ENCODE measurements at places on chromosomes 2 and 18.

DNA sequence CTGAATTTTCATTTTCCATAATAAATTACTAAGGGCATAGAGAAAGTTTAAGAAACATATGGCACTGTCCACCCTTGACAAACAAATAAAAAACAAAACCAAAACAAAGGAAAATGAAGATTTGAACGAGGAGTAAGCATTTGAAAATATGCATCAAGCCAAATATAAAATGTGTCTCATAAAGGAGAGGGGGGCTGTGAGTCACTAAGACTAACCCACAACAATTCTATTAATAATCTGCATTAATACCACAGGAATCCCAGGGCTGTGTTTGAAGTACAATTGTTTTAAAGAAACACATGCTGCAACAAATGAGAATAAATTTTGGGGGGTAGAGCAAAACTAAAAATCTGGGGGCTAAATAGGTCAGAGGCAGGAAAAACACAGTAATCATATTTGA lies 53.8 kb upstream of the STK17B start:
- no peak for DNase-seq

DNA sequence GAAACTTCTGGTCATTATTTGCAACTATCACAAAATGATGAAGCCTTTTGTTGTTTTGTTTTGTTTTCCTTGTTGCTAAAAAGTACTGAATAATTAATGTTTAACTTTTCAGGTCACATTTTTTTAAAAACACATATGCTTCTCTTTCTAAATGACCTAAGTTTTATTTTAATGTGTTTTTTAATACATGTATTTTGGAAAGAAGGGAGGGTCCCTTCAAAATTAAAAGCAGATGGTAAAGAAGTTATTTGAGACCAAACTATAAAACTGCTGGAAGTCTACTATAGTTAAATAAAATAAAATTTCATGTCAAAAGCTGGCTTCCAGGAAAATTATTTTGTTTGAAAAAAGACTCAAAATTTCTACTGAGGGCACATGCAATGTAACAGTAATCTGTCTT lies 39.5 kb upstream of the ASNSD1 start:
- DNase-seq: no peak

- peak; percentile 58 for DNase-seq
Observed at GRCh38 chr2:119608553-119608952, 64.3 kb downstream of the CFAP221 start.

DNA sequence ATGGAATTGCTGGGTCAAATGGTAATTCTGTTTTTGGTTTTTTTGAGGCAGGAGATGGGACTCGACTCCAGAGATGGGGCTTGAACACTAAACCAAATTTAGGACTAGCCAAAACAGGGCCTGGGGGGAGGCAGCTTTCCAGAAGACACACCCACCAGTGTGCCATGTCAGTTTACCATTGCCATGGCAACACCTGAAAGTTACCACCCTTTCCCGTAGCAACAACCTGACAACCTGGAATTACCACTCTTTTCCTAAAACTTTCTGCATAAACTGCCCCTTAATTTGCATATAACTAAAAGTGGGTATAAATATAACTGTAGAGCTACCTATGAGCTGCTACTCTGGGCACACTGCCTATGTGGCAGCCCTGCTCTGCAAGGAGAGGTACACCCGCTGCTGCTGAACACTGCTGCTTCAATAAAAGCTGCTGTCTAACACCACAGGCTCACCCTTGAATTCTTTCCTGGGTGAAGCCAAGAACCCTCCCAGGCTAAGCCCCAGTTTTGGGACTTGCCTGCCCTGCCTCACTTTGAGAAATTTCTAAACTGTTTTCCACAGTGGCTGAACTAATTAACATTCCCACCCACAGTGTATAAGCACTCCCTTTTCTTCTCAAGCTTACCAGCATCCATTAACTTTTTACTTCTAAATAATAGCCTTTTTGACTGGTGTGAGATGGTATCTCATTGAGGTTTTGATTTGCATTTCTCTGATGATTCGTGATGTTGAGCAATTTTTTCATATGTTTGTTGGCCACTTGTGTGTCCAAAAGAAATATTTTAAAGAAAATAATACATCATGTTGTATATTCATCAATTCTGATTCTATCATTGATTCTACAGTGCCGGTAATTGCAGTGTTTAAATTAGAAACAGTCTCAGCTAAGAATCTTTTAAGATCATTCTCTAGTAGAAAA lies 10.6 kb downstream of the CDK15 start:
- DNase-seq: no peak
